ENCODE measurements at places on chromosomes 5 and 9.

DNA sequence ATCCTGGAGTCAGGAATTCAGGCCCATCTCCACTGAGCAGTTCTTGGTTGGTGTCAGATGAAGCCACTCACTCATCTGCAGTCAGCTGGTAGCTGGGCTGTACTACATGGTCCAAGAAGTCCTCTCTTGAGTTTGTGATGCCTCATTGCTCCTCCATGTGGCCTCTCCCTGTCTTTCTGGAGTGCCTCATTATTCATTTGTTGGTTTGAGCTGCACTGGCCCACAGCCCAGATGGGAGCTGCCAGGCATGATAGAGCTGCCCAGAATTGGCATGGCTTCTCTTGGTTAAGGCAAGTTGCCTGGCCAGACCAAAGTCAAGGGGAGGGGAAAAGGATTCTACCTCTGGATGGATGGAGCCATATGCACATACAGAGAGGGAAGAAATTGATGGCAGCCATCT is 8.0 kb downstream of the PTCD2 start:
- DNase-seq: no peak

GRCh38 chr5:126855266-126855665 is 78.3 kb downstream of the LMNB1 start:
- no peak for DNase-seq

GRCh38 chr9:70389188-70389587 is 25.3 kb downstream of the KLF9 start:
- no peak for DNase-seq

- no peak for DNase-seq
These were observed 47.2 kb downstream of the STOM start for GRCh38 chr9:121322737-121323448.

DNA sequence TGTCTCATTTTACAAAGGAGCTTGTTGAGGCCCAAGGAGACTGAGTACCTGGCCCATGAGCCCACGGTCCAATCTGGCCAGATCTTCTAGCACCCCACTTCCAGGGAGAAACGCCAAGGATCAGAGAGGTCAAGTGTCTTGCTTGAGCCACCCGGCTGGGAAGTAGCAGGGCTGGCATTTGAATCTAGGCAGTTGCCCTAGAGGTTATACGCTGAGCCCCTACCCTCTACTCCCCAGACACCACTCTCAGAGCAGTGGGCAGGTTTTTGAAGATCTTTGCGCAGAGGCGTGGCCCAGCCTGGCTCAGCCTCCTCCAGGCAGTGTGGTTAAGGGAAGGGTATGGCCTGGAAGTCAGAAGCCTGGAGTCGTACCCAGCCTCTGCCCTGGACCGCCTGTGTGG is 5.8 kb upstream of the NUP214 start:
- DNase-seq: no peak

GRCh38 chr5:17314907-17315471 is 97.6 kb downstream of the BASP1 start:
- DNase-seq: no peak

DNA sequence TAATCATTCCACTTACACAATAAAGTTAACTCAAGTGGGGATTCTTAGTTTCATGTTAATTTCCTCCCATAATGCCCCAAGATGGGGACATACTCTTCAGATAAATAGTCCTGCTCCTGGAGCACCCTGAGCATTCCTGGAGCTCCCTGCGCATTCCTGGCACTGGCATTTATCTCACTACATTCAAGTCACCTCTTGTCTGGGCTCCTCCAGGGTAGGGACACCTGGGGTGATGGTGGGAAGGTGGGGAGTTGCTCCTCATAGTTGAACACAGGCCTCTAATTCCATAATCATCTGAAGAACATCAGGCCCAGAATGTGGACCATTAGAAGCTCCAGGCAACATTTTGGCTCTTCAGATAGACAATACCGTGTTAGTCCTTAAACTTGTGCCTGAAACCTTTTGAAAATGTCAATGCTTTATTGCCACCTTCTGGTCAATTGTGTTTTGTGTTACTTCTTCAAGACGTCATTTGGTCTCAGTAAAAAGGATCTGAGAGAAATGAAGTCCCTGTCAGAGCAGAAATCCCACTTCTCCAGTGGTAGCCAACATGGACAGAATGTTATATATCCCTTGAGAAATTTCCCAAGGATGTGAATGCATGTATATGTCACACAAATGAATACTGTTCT is 14.2 kb upstream of the AGGF1 start:
- DNase-seq: peak; percentile 47

- no peak for DNase-seq
These were observed 343.1 kb upstream of the BRINP1 start for GRCh38 chr9:119712325-119712724.

DNA sequence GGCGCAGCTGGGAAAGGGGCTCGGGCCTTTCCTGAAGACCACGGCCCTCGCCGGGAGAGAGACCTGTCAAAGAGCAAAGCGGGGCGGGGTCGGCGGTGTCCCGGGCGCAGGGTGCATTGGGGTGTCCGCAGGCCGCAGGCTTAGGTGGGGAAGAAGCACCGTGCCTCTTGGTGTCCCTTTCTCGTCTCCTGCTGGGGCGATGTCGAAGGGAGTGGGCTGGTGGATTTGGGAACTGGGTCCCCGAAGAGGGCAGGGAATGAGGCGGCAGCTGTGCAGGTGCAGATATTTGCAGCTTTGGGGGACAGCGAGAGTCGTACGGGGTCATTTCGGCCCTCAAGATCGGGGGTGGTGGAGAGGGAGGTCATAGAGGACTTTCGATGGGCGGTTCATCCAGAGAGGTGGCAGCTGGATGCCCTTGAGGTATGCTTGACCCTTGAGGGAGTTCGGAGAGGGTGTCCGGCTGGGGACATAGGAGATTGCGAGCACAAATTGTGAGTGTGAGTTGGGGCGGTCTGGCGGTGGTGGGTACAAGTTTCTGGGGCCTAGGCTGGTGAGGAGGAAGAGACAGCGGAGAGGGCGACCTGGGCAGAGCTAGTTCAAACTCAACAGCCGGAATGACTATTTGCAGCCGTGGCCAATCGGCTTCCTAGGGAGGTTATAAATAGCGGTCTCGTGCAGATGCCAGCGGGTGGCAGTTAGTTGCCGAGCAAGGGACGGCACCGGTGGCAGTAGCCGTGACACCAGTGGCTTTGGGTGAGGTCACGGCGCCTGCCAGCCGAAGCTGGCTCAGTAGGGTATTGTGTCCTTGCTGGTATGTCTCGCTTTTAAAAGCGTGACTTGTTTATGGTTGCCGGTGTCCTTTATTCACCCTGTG is 601 bp downstream of the NNT start:
- DNase-seq: no peak

DNA sequence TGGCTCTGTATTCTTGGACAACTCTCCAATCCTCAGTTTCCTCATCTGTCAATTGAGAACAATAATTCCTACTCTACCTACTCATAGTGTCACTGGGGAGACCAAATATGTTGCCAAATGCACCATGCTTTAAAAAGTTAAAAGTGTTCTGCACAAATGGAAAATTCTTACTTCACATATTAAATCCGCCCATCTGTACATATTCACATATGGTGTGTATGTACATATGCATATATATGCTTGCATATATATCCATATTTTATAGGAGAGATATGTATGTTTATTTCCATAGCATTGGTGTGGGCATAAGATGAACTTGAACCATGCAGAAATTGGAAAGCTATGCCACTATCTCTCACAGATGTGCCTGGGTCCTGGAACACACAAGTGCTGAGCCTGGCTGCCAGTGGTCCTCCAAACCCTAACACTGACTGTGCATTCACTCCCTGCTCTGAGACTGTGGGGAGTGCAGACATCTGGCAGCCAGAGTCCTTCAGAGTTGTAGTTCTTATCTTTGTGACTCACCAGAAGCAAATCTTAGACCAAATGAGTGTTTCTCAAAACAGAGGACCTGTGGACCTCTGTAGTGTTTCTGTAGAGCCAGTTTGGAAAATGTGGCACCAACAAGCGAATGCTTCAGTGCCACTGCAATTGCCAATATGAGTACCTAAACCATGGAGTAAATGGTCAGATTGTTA is 168.7 kb downstream of the GRIA1 start:
- peak; percentile 71 for DNase-seq

GRCh38 chr9:529731-530130 is 311.8 kb upstream of the DMRT1 start:
- no peak for DNase-seq

GRCh38 chr9:110691002-110691549 is 22.5 kb downstream of the MUSK start:
- DNase-seq: no peak

DNA sequence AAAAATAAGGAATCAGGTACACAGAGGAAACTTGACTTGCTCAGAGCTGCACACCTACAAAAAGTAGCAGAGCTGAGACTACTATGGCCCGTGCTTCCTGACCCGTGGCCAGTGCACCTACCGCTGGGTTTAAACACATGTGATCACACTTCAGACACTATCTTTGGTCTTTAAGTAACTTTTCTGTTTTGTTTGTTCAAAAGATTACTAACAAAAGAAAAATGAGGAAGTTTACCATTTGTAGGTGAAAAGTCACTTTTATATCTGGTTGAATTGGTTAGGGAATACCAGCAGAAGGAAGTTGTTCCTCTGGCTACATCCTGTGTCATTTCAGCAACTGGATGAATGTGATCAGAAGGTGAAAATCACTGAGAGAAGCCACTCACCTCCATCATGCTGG is 6.5 kb upstream of the SYK start:
- DNase-seq: no peak

DNA sequence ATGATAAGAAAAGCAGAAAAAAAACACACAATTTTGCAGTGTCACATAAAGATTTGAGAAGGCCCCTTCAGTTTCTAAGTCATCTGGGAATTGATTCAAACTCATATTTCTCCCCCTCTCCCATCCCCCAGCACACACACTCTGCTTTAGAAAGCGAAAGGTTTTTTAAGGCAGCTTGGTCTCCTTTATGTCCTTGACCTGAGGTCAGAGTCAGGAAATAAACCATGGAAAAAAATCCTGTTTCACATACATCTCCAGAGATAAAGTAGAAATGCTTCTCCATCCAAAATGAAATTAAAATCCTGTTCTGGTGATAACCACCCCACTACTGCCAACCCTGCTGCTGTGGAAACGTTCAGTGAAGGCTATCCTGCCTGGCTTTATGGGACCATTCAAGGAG is 52.6 kb downstream of the TMEM252 start:
- no peak for DNase-seq

DNA sequence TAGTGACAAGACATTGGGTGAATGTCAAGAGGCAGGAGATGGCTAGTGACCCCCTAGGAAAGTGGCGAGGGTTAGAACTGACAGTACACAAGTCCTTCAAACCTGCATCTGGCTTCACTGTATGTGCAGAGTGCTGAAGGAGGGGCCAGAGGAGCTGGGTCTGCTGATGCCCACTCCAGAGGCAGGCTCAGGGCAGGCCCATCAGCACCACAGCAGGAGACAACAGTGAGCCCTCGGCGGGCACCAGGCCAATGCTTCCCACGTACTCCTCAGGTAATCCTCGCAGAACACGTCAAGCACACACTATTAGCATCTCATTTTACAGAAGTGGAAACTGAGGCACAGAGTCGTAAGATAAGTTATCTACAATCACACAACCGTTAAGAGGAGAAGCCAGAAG is 76.1 kb upstream of the SH3PXD2B start:
- no peak for DNase-seq

DNA sequence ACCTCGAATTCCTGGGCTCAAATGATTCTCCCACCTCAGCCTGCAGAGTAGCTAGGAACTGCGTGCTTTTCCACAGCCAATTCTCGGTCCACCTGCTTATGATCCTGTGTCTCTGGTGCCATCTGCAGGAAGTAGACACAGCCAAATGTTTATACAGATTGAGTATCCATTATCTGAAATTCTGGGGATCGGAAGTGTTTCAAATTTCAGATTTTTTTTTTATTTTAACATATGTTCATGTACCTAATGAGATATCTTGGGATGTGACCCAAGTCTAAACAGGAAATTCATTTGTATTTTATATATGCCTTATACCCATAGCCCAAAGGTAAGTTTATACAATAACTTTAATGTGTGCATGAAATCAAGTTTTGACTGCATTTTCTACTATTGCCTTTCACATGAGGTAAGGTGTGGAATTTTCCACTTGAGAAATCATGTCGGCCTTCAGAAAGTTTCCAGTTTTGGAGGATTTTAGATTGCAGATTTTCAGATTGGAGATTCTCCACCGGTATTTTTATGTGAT is 89.5 kb downstream of the ESM1 start:
- no peak for DNase-seq

DNA sequence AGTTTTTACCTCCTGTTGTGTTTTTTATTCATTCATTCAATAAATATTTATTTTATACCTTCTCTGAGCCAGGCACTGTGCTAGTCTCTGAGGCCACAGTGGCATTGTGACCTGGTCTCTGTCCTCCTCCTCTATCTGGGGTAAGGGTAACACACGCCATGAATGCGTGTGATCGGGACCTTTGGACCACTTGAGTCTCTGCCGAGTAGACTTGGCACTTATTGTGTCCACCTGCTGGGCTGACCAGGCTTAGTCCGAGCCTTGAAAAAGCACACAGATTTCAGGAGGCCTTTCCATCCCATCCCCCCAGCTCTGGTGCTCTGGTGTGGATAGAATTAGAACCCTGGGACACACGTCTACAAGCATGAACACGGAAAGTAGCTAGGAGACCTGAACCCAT is 58.7 kb downstream of the ERGIC1 start:
- DNase-seq: no peak

- no peak for DNase-seq
These were observed 29.0 kb upstream of the PSAT1 start for GRCh38 chr9:78267889-78268288.

DNA sequence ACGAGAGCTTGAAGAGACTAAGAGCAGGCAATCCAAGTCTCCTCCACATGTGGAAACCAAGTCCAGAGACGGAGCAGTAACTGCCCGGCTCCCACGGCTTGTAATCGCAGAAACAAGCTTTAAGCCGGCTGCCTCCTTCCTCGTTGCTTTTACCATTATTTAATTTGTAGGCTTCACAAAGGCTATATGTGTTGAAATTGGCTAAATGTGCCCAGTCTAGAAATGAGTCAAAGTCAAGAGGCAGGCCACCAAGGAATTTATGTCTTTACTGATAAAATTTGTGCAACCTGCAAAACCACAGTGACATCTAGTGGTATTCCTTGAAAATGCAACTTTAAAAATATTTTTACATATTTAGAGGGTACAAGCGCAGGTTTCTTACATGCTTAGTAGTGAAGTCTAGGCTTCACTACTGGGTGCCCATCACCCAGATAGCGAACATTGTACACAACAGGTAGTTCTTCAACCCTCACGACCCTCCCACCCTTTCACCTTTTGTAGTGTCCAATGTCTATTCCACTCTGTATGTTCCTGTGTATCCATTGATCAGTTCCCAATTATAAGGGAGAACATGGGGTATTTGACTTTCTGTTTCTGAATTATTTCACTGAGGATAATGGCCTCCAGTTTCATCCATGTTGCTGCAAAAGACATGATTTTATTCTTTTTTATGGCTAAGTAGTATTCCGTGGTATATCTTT is 33.5 kb upstream of the EBF1 start:
- DNase-seq: peak; percentile 40

DNA sequence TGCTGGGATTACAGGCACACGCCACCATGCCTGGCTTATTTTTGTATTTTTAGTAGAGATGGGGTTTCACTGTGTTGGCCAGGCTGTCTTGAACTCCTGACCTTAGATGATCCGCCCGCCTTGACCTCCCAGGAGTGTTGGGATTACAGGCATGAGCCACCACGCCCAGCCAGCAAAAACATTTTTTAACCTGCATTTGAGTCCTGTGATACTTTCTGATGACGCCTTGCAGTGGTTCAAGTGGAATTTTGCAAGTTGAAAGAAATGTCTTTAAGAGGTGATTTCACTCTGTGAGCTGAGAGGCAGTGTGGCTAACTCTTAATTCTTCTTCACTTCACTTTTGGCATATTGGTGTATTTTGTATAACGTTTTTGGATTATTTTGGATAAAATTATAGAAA is 9.1 kb downstream of the ANP32B start:
- no peak for DNase-seq
